Retina (tissue), 1 donor: ENCODE measurements at places on chromosomes 7 and 10.

DNA sequence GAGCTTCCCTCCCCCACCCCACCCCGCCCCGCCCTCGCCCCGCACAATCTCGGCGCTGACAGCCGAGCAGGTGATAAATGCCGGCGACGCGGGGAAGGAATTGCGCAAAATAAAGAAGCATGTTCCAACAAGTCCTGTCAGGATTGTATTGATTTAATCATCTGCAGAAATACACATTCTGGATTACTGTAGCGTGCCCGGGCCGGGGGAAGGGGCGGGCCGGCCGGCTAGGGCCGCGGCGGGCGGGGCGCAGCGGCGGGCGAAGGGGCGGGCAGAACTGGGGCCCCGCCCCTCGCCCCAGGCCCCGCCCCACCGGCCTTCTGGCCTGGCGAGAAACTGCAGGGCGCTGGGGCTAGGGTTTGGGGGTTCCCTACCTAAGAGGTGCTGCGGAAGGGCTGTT, 88.9 kb upstream of the PAX2 start:
- DNase-seq = no peak

GRCh38 chr7:117231047-117231359, 91.9 kb downstream of the WNT2 start:
- DNase-seq = no peak

DNA sequence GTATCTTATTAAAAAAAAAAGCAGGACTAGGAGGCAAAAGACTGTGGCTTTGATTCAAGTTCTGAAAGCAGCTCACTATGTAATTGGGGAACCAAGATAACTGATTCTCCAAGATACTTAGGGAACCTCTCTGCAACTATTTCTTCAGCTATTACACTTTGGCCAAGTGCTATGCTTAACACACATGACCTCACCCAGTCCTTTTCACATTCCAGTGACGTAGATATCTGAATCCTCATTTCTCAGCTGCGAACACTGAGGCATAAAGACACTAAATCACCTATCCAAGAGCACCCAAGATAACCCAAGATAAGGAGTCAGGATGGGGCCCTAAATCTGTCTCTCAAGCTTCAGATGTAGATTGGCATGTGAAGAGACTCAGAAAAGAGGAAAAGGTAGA, 133.6 kb downstream of the GLI3 start:
- no peak for DNase-seq

DNA sequence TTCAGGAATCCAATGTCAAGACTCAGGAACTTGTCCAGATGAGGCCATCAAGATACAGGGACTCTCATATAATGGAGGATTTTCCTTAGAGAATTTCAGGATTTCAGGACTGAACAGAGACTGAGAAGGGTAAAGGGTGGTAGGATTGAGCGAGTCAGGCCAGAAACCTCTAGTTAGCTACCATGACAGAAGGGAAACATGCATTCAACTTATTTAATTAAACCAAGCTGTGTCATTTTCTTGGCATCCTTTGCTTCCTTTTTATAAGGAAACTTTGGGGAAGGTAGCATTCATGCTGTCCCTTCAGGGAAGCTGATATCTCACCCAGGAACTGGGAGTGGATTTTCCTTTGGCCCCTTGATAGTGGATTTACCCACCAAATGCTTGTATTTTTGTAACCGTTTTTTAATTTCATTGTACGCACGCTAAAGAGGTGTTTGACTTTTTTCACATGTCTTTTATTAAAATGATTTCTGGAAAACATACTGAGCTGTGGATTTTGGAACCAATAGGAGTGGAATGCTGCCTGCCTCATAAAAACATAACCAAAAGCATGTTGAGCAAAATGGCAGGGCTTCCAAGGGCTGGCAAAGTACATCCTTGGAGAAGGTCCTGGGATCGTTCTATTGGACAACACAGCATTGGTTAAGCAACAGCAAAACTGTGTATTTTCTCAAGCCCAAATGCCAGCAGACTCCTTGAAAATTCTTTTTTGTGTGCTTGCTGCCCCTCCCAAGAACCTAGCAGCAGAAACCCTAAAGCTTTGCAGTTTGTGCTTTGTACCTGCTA, 104.5 kb downstream of the CXCL12 start:
- no peak for DNase-seq

DNA sequence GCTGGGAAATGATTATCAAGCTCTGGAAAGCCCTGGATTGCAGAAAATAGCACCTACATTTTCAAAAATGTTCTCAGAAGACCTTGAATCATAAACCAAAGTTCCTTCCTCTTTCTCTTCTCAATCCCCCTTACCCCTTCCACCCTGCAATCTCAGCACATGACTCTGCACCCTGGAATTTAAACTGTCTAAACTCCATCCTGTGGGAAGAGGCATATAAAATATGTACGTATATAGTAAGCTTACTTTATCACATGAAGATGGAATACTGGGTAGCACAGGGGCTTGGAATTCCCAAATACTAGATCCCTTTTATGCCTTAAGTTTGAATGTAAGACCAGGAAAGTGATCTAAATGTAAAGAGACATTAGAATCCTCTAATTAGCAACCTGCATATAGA, 7.7 kb downstream of the AGMO start:
- no peak for DNase-seq

DNA sequence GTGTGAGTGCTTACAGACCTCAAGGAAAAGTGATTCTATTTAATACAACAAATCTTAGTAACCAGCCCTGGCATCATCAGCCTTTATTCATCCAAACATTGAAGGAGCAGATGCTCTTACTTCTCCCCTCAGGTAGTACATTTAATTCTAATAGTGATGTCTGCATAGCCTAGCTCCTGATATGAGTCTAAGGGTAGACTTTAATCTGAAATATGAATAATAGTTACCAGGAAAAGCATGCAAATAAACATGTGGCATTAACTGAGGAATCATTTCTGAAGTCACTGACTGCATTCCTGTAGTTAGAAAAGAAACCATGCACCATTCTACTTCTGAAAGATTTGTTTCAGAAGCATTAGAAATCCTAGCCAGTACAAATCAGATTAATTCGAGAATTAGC, 25.7 kb upstream of the LMBR1 start:
- DNase-seq = no peak

GRCh38 chr7:132381742-132382472, 194.4 kb downstream of the PLXNA4 start:
- peak; percentile 65 for DNase-seq

- no peak for DNase-seq
Observed at GRCh38 chr10:102431452-102432124, 786 bp downstream of the CUEDC2 start.

- peak; percentile 91 for DNase-seq
Observed at GRCh38 chr7:91264924-91265681, 870 bp downstream of the FZD1 start.

GRCh38 chr10:10397906-10398305, 619.8 kb upstream of the CELF2 start:
- no peak for DNase-seq

GRCh38 chr7:96837593-96837992, 127.9 kb upstream of the SEM1 start:
- no peak for DNase-seq

- no peak for DNase-seq
Observed at GRCh38 chr7:74134117-74134620, 40.0 kb upstream of the EIF4H start.

GRCh38 chr10:28215930-28216329, 86.9 kb downstream of the MPP7 start:
- no peak for DNase-seq

- no peak for DNase-seq
Observed at GRCh38 chr7:140390466-140391190, 7.7 kb downstream of the SLC37A3 start.

DNA sequence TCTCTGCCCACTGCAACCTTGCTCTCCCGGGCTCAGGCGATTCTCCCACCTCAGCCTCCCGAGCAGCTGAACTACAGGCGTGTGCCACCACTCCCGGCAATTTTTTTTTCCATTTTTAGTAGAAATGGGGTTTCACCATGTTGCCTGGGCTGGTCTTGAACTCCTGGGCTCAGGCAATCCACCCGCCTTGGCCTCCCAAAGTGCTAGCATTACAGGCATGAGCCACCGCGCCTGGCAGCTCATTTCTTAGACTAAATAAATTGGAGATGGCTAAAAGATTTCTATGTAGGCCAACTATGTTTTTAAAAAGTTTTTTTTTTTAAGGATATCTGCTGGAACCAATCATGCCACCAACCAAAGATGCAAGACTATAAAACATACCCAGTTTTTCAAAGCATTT, 67.8 kb downstream of the TRUB1 start:
- DNase-seq = no peak

DNA sequence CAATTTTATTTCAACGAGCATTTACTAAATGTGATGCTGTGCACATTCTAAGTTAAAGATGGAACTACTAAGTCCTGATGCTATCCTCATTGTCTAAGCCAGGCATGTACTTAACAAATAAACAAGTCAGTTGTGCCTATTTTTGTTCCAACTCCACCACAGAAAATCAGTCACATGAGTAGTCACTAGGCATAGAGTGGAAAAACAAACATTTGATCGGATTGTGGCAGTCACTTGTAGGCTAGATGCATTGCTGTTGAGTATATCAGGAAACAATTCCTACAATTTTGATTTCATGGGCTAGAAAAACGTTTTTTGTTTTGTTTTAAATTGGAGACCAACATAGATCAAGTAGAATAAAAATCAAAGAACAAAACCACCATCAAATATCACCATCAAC, 177.6 kb upstream of the SLC25A13 start:
- DNase-seq = no peak

DNA sequence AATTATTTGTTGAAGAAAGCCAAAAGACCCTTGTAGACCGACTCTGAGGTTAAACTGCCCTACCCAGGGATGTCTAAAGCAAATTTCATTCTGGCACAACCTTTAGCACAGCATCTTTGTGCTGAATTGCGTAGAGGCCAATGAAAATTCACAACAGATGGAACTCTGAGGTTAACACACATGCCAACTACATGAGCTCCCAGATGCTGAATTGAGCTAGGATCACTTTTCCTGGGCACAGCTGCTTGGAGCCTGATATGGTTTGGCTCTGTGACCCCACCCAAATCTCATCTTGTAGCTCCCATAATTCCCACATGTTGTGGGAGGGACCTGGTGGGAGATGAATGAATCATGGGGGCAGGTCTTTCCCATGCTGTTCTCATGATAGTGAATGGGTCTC, 158.0 kb upstream of the PTN start:
- no peak for DNase-seq

GRCh38 chr10:113576852-113577251, 24.0 kb downstream of the HABP2 start:
- no peak for DNase-seq

DNA sequence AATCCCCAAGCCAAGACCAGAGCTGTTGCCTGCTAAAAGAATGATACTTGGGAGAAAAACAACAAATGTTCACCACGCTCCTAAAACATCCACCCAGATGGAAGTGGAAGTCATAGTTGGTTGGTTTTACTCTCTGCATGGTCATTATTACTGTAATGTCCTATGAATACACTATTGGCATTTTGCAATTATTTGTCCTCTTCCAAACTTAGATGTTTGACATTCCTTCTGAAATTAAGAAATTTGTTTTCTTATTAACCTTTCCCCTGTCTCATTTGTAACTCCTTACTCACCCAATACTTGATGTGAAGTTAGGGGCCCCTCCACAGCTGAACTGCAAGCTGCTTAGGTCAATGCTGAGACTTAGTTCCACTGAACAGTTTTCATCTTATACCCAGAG, 383.3 kb downstream of the INHBA start:
- DNase-seq = no peak

DNA sequence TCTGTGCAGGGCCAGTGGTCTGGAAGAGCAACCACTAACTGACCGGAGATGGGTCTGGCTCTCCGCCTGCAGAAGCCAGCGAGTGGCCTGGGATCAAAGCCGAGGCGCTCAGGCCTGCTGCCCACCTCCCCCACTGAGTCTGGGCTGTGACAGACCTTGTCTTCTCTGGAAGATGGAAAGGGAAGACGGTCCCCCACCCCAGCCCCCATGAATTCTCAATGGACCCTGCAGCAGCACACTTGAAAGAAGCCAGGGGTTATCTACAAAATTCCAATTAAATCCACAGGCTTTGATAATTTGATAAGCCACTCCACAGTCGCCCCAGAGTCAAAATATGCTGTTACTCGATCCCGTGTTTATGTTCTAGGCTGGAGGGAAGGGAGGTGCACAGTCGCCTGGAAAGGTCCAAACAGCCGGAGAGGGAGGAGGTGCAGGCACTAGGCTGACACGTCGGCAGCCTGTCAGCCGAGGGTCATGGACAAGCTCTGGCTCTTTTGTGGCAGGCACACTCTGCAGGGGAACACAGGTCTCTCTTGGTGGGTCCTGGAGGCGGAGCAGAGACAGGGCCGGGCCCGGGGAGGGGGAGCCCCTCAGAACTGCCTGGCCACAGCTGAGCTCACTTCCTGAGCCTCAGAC, 134.9 kb downstream of the SH3PXD2A start:
- no peak for DNase-seq

DNA sequence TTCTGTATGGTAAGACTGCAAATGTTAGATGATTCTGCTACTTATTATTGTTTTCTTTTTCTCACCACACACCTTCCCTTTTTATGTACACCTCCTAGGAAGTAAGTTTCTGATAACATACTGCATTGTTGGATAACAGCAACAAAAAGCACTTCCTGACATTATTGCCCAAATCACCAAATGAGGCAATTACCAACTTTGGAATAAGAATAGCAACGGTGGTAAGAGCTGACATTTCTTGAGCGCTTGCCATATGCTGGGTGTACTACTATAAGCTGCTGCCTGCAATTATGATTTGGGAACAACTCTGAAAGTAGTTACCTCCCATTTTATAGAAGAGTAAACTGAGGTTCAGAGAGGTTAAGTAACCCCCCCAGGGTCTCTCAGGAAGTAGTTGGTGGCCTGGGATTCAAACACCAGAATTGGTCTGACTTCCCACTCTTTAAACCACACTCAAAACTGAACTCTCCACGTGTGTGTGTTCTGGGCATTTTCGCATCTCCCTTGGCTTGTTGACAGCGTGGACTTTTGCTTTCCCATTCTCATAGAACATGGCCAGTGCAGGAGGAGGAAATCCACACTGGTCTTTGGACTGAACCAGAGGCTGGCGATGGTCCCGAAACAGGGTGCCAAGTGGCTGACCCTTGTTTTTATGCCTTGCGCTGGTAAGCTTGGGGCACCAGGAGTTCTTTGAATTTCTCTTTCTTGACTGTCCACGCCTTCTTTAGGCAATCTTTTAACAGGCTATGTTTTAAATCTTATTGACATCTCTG, 71.4 kb downstream of the TCF7L2 start:
- DNase-seq = no peak

DNA sequence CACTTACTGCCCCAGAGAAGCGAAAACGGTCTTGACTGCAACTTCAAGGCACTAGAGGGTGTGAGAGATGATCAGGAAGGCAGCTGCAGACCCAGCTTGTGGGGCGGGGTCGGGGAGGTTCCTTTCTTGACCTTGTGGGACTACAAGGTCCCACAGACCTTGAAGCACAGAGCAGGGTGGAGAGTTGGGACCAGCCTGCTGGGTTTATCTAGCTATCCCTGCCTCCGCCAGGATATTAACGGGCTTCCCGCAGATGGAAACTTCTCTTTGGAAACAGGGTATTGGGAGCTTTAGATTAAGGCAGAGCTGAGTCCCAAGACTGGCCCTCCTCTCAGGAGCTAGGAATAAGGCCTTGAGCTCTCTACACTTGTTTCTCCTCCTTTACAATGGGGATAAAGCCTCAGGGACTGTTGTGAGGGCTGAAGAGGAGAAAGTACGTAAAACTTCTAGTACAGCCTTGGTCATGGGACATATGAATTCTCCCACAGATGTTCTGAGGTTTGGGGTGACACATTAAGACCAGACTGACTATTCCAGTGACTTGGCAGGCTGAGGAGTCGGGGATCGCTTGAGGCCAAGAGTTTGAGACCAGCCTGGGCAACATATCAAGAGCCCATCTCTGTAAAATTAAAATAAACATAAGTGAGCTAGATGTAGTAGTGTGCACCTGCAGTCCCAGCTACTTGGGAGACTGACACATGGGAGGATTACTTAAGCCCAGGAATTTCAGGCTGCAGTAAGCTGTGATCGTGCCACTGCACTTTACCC, 153.2 kb downstream of the CDH23 start:
- no peak for DNase-seq
